ENCODE measurements at places on chromosomes 16 and 17.

- DNase-seq: no peak
Observed at GRCh38 chr16:20072146-20072873, 1.4 kb downstream of the GPR139 start.

- DNase-seq: no peak
Observed at GRCh38 chr17:27975146-27976011, 67.1 kb upstream of the NLK start.

GRCh38 chr16:1877804-1878203, 5.8 kb upstream of the MEIOB start:
- no peak for DNase-seq

DNA sequence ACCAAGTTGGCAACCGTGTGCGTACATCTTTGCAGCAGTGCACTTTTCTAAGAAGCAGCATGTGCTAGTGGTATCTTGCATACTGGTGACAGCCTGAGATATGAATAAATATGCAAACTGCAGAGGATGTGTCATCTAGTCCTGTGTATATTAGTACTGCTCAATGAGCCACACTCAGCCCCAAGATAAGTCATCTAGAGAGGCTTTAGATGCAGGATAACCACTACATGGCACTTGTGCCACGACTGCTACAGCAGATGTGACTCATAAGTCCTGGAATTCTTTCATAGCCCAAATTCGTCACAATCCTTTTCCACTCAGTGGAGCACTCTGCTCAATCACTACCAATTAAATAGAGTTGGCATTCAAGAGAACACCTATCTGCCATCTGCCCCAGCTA, 171.5 kb downstream of the AXIN2 start:
- no peak for DNase-seq

DNA sequence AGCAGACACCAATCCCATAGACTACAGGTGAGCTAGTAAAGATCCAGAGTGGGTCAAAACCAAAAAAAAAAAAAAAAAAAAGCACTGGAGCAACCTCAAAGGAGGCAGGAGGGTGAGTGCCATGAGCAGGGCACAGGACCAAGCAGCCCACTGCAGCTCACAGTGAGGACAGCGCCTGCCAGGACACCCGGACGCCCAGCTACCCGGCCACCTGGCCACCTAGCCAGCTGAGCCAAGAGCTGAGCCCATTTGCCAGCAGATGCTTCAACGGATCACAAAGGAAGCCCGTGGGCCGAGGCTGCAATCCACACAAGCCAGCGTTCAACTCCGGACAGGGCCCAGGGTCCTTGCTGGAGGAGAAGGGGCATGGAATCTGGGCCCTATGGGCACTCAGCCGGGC, 15.1 kb downstream of the AXIN1 start:
- no peak for DNase-seq

- DNase-seq: no peak
Observed at GRCh38 chr17:38701504-38702165, 3.4 kb upstream of the MLLT6 start.

- no peak for DNase-seq
Observed at GRCh38 chr17:5942687-5943086, 127.5 kb upstream of the WSCD1 start.

- no peak for DNase-seq
Observed at GRCh38 chr16:55821210-55821609, 11.7 kb downstream of the CES1 start.

- no peak for DNase-seq
Observed at GRCh38 chr17:28545141-28545503, 7.3 kb downstream of the UNC119 start.

GRCh38 chr16:85303354-85303883, 191.1 kb upstream of the CIBAR2 start:
- no peak for DNase-seq

DNA sequence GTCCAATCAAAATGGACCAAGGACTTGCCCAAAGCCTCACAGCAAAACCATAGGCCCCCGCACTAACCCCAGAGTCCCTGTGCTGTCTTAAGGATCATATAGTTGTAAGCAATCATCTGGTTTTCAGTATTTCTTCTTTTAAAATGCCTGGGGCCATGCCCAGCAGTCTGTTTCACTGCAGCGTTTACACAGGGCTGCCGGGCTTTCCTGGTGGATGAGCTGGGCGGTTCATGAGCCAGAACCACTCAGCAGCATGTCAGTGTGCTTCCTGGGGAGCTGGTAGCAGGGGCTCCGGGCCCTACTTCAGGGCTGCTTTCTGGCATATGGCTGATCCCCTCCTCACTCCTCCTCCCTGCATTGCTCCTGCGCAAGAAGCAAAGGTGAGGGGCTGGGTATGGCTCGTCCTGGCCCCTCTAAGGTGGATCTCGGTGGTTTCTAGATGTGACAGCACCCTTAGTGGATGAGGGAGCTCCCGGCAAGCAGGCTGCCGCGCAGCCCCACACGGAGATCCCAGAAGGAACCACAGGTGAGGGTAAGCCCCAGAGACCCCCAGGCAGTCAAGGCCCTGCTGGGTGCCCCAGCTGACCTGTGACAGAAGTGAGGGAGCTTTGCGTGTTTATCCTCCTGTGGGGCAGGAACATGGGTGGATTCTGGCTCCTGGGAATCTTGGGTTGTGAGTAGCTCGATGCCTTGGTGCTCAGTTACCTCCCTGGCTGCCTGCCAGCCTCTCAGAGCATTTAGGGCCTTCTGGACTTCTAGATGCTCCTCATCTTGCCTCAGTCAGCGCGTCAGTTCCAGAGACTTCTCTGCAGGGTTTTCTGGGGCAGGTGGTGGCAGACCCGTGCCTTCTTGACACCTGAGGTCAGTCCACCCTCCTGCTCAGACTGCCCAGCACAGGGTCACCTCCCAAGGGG, 24.8 kb upstream of the STH start:
- no peak for DNase-seq

GRCh38 chr17:59329176-59330052, 2.0 kb upstream of the YPEL2 start:
- DNase-seq: peak; percentile 42

GRCh38 chr17:78609191-78609641, 32.0 kb upstream of the DNAH17 start:
- DNase-seq: no peak

DNA sequence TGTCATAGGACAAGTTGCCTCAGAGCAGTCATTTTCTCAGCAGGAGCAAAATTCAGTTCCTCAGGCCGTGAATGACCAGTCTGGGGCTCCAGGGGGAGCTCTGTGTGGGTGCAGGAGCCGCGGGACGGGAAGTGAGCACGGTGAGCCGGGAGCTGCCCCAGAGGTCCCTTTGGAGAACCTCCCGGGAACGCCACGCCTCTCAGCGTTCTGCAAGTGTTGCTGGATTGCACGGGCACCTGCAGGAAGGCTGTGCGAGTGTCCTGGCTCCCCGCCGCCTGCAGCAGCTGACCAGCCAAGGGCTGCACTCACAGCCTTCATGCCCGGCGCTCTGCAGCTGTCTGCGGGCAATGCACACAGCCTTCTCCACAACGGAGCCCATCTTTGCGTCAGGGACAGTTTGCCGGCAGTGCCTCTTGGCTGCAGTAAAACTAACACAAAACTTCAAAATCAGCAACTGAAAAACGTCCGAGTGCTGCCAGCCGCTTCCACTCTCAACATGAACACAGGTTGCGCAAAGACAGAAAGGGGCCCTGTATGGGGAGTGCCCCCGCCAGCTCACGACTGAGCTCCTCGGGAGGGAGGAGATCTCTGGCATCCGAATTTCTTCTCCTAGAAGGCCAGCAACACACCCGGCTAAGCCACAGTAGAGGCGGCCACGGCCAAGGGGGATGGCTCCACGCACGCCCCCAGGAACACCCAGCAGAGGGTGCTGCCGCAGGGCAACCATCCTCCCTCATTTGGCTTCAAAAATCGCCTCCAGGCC, 16.0 kb downstream of the NDUFAF8 start:
- DNase-seq: peak; percentile 62

DNA sequence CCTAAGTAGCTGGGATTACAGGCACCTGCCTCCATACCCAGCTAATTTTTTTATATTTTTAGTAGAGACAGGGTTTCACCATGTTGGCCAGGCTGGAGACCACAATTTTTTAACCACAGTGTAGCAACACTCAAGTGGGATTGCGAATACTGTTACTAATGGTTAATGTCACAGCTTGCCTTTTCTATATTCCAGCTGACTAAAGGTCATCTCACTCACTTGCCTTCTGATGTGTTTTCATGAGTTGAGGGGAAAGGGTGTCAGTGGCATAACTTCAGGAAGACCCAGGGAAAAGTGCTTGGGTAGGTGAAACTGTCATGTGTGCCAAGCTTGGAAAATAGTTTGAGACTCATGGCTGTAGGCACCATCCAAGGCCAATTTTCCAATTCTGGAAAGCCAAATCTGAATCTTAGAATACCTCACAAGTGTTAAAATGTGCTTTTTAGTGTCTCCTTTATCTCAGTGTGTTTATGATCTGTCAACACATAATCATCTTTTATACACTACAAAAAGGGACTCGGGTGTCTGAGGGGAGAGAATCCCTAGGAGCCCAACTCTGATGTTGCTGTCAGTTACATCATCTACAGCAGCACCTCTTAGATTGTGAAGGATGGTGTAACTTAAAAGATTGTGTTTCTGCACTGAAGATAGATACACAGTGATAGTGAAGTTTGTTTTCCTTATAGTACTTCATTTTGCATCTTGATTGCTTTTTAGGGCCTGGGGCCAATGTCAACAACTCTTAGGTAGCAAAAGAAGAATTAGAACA, 27.1 kb downstream of the OGFOD1 start:
- no peak for DNase-seq

GRCh38 chr17:42655528-42655927, 3.6 kb upstream of the TUBG2 start:
- no peak for DNase-seq

DNA sequence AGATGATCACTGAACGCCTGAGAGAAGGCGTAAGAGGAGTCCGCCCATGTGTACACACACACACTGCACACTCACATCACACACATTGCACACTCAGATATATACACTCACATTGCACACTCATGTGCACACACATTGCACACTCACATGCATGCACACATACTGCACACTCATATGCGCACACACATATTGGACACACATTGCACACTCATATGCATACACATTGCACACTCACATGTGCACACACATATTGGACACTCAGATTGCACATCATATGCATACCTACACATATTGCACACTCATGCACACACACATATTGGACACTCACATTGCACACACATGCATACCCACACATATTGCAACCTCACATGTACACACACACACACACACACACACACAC, 163.2 kb downstream of the WSCD1 start:
- no peak for DNase-seq

GRCh38 chr17:50548831-50549230, 1.9 kb downstream of the SPATA20 start:
- no peak for DNase-seq

- DNase-seq: no peak
Observed at GRCh38 chr16:11409398-11409797, 64.1 kb downstream of the RMI2 start.

DNA sequence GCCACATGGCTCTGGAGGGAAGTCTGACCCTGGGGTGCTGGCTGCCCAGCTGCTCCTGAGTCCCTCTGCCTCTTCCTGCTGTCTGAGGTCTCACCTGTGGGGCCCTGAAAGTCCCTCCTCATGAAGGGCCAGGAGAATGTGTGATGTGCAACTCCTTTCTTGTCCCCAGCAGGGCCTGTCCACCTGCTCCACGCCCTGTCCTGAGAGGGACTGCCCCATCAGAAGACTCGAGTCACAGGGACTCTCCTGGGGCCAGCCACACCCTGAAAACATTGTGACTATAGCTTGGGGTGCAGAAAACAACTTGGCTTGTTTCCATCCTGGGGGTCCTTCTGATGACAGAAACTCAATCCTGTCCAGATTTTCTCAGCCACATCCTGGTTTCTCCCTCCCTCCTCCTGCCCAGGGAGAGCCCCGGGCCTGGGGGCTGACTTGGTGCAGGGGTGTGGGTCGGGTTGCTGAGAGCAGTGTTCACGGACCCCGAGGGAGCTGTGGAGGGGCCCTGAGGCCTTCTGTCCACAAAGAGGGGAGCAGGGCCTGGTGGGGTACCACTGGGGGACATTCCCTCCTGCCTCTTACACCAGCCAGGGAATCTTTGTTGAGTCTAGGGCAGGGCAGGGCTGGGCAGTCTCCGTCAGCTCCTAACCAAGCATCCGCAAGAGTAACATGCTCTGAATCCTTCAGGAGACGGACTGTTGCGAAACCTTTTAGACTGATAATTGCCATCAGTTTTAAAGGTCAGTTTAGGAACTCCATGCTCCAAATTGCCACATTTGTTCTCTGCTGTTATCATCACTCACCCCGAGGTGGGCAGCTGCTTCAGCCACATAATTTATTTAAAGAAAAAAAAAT, 45.9 kb downstream of the NT5M start:
- DNase-seq: no peak

DNA sequence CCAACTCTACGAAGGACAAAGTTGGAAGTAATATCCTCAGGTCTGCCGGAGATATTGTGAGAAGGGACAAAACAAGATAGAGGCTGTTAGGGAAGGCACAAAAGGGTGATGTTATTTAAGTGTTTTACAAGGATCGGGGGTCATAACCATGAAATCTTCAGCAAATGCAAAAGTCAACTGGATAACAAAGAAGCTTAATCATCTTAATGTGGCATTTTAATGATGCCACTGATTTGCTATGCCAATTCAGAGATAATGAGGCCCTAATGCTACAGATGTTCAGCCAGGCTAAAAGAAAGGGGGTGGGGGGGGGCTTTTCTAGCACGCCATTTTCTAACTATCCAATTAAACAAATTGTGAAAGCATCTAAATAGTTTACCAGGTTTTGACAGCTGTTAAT, 63.1 kb downstream of the IKZF3 start:
- DNase-seq: no peak

GRCh38 chr16:65125871-65126270, 4.0 kb upstream of the CDH11 start:
- DNase-seq: no peak

DNA sequence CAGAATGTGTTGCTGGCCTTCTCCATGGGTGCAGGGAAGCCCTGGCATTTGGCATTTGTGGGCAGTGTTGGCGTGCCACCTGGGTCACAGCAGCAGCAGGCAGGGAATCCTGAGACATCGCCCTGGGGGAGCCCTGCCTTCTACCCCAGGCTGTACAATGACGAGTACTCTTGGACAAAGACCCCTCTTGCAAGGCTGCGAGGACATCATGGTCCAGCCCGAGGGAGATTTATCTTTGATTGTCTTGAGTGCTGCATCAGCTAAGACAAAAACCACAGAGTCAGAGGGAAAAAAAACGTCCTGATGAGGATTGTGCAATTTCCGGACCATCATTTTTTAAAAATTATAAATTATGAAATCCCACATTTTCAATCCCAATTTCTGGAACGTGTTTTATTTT, 3.7 kb downstream of the CRISPLD2 start:
- DNase-seq: no peak

DNA sequence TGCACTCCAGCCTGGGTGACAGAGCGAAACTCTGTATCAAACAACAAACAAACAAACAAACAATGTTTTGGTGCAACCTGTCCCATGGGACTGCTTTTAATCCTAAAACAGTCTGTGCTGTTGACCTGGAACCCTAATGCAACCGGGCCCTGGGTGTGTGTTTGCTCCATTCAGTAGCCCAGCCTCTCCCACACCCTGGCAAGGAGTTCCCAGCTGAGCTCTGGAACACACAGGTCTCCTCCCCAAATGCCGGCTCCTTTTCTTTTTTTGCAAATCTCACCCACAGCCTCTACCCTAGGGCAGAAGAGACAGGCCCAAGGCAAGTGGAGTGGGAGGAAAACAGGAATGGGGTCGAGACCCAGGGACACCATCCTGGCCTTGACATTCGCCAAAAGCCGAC, 29.8 kb upstream of the RASD1 start:
- no peak for DNase-seq

GRCh38 chr17:34248511-34249024, 6.5 kb upstream of the CCL2 start:
- DNase-seq: no peak

- no peak for DNase-seq
Observed at GRCh38 chr16:71895679-71896365, 491 bp downstream of the IST1 start.

GRCh38 chr16:15636392-15636873, 6.5 kb downstream of the MARF1 start:
- DNase-seq: no peak

All from amygdala (tissue), 56 donors.